ENCODE measurements at places on chromosomes 2 and 18.

GRCh38 chr2:137228566-137228965, 463.2 kb downstream of the THSD7B start:
- DNase-seq = no peak

DNA sequence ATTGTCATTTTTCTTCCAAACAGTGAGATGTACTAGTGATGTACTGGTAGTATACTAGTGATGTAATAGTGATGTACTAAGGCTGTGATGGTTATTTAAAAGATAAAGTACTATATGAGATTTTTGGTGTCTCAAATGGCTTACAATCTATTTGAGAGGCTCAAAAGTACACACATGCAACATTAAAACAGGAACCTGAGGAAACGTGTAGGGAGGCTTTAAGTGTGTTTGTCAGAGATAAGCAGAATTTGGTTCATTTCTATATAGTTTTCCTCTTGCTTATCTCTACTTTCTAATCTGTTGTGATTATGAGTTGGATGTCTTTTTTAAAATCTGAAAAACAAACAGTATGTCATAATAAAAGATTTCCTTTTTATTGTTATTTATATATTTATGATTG, 100.9 kb upstream of the SERTAD2 start:
- no peak for DNase-seq

- no peak for DNase-seq
Measured at GRCh38 chr2:179528576-179529069, 264.0 kb upstream of the SESTD1 start.

DNA sequence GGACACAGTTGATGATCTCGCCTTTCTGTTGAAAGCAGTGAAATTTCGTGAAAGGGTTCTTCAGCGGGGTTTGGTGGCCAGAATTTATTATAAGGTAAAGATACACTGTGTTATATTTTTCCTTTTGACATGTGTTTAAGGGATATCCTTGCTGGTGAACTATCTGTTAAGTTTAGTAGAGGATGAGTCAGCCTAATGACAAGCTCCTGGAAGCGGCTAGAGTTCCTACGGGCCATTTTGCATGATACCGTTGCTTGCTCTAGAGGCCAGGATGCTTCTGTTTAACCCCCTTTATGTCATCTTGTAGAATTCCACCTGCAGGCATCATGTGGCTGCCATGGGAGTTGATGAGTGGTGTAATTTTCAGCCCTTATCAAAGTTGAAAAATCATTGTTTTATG, 124.8 kb upstream of the BCL2L11 start:
- DNase-seq = no peak

GRCh38 chr2:987789-988188, 37.1 kb downstream of the SNTG2 start:
- DNase-seq = no peak

DNA sequence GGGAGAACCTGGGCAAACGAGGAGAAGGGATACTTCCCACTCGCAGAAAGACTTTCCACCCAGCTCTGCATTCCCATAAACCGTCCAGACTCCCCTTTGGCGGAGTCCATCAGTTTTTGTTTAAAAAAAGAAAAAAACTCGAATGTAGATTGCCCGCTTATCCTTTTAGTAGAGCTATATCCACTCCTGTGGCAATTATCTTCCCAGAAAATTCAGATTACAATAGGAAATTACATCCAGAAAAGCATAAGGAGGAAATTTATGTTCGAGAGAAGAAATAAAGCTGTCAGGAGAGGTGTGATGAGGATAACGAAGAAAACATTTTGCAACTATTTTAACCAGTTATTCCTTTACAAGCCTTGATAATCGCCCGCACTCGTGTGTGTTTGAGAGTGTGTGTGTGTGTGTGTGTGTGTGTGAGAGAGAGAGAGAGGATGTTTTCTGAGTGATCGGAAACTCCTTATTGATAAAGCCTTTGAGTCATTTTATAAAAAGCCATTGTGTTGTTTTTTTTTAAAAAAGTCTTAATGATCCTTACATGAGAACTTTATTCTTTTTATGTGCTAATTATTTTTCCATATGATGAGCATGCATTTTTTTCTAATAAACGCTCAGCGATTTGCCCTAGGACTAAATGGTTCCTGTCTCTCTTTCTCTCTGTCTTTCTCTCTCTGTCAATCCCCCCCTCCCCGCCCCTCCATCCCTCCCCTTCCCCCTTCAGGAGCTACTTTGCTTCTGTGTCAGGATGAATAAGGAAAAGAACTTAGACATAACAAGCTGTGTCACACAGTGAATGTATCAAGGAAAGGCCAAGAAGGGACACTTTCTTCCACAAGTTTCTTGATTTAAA, 1.1 kb upstream of the PPP3R1 start:
- DNase-seq = no peak

- no peak for DNase-seq
Measured at GRCh38 chr2:28624793-28625701, 126.6 kb upstream of the PPP1CB start.

DNA sequence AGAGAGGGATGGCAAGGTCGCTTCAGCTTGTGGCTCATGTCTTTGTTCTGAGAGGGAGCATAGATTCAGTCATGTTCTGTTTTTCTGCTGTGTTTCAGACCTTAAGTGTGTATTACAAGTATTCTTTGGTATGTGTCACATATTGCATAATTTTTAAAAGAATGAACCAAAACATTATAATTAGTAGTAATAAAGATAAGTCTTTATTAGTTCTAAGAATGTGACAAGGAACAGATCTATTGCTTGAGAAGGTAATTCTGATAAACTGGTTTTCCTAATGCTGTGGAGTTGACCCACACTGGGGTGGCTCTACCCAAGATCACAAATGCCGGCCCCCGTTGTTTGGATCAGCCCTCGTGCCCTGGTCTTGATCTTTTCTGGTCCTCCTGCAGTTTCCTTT, 124.3 kb upstream of the FOSL2 start:
- DNase-seq = peak; percentile 55

- DNase-seq = no peak
Measured at GRCh38 chr2:191571163-191571769, 106.7 kb upstream of the NABP1 start.

DNA sequence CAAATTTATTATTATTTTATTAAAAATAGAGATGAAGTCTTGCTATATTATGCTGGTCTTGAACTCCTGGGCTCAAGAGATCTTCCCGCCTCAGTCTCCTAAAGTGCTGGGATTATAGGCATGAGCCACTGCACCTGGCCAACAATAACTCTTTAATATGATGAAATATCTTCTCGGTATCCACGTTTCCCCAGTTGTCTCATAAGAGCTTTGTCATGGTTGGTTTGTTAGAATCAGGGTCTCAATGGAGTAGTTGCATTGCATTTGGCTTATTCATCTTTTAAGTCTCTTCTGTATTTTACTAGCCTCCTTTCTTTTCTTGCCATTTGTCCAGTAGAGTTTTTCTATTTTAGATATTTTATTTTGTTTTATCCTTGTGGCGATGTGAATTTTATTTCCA, 32.7 kb upstream of the DLX2 start:
- DNase-seq = no peak

GRCh38 chr2:237912271-237913192, 53.1 kb downstream of the RAMP1 start:
- no peak for DNase-seq

DNA sequence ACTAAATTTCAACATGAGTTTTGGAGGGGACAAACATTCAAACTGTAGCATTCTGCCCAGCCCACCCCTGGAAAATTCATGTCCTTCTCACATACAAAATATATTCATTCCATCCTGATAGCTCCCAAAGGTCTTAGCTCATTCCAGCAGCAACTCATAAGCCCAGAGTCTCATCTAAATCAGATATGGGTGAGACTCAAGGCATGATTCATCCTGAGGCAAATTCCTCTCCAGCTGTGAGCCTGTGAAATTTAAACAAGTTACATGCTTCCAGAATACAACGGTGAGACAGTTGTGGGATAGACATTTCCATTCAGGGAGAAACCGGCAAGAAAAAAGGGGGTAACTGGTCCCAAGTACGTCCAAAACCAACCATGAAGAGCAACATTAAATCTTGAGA, 43.5 kb upstream of the FAHD2A start:
- DNase-seq = no peak

DNA sequence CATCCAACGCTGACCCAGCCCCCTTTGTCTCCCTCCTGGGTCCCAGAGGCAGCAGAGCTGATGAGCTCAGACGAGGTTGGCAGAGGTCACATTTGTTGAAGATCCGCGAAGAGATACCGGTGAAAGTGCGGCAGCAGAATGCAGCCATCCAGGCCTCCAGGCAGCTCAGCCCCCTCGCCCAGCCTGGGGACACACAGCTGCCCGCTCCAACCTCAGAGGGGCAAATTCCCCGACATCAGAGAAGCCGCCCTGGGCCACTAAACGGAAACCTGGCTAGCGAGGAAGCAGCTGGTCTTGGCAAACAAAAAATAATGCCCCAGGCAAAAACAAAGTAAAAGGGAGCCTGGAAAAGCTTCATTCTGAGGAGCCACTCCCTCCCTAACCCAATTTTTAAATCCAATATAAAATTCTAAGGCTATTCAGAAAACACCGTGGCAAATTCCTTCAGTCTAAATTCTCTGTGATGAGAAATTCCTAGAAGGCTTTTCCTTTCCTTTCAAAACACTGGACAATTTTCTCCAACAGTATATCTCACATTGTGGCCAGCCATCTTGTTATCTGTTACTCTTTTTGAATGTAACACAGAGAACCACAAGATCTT, 262.4 kb downstream of the SS18 start:
- DNase-seq = no peak

- DNase-seq = no peak
Measured at GRCh38 chr2:1854729-1855547, 110.6 kb upstream of the PXDN start.

- no peak for DNase-seq
Measured at GRCh38 chr2:190050001-190050400, 12.5 kb downstream of the MSTN start.

- no peak for DNase-seq
Measured at GRCh38 chr2:36289731-36290130, 65.8 kb upstream of the CRIM1 start.

GRCh38 chr2:85250045-85250444, 77.7 kb downstream of the TGOLN2 start:
- no peak for DNase-seq

GRCh38 chr2:114661971-114662939, 219.8 kb downstream of the DPP10 start:
- DNase-seq = no peak

- DNase-seq = no peak
Measured at GRCh38 chr2:195848119-195848899, 191.3 kb downstream of the SLC39A10 start.

DNA sequence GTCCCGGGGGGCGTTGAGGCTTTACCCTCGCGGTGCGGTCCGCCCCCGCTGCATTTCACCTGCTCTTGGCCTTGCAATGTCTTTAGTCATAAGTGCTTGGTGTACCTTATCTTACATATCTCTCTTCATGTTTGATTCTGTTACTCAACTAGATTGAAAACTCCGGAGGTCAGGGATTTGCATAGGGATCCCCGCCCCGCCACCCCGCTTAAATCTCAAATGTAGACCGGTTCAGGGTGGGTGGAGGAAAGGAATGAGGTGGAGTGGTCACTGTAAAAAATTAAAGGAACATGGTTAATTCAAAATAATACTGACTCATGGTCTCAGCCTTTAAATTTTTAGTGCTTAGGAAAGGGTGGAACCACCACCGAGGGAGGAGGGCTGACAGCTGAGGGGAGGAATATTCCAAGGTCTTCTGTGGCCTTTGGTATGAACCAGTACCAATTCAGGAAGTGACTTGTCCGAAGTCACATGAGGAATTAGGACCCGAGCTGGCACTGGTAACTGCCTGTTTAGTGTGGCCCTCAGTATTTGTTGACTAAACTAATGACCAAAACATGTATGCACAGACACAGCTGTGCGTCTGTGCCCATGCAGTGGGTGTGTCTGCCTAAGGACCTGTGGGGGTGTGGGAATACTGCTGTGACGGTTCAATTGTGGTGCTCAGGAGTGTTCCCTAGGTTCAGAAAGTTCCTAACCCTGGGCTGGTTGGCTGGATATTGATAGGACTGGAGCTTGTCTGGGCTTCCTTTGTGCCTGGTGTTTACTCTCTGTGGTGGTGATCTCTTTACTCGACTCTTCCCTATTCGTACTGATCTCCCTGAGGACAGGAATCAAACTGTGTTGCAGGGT, 1.0 kb downstream of the PLEKHB2 start:
- peak; percentile 45 for DNase-seq

DNA sequence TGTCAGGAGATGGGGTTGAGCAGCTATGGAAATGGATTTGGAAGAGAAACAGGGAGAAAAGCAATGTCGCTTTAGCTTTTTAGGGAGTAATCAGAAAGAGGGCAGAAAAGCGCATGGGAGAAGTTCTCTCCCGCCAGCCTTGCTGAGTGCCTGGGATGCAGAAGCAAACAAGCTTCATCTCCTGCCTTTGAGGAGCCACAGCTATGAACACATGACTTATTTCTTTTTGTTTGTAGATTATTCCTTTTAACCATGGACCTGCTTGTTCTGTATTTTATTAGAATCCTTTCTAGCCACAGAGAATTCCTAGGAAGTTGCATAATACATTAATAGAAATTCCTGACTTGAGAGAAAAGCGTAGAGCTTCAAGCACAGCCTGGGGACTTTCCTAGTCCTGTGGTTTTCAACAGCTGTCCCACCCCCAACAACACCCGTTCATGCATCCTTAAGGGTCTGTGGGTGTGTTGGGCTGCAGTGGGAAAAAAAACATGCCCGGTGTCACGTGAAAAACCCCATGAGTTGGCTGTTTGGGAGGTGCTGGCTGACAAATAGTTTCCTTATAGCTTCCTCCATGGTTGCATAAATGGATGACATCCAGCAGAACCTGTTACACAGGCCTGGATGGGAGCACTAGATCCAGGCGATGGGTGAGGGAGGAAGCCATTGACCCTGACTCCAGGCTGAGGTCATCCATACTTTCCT, 14.9 kb downstream of the SLC9A4 start:
- DNase-seq = peak; percentile 57

GRCh38 chr2:216589791-216590190, 43.4 kb upstream of the IGFBP2 start:
- no peak for DNase-seq

GRCh38 chr2:120225549-120226065, 2.4 kb upstream of the TMEM185B start:
- DNase-seq = no peak

DNA sequence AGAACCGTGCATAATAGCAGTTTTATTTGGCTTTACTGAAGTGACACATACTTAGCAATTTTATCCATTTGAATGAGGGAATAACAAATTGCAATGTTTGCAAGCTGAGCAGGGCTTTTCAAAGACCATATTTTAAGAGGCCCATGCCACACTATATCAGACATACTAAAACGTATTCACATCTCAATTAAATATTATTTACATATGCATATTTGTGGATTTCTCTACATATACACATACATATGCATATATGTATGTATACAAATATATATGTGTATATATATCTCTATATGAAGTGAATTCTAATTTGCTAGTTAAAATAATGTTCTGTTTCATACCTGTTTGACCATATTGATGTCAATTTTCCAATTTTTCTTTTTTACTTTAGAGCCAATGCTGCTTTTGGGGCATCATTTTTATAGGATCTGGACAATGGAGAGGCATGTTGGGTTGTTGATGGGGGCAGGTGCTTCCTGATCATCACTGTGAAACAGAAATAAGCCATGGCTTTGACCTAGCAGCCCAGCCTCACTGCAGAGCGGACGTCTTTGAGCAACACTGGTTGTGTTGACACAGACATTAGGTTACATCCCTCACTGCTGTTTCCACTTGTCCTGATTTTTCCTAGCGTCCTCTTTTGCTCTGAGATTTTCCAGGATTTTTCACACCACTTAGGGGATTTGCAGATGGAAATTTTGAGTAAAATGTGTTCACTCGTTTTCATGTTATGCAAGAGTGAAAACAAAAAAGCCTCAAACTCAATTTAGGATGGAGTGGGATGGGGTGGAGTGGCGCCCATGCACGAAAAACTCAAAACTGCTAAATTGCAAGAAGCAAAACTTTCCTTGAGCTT, 56.9 kb downstream of the RDH14 start:
- no peak for DNase-seq
